ENCODE measurements at places on chromosomes 3 and 15. TPM values are rescaled to one million over a fixed set of nuclear protein-coding genes. Genes with fewer than 3 reads are reported as not detected.

SOX2 gene
- not detected for total RNA-seq

ZNF80 gene
- not detected for total RNA-seq

DNA sequence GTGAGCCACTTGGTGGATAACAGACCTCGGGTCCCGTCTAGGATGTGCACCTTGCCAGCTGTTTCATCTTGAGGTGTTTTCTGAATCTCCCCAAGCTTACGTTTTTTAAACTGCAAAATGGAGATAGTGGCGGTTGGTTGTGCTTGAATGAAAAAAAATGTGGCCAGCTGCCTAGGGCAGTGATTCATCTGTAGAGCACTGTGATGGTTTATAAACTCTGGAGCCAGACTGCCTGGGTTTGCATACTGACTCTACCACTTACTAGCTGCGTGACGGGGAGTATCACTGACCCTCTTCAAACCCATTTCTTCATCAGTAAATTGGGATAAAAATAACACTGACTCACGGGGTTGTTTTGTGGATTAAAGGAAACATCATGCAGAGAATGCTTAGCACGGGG lies 159.1 kb downstream of the CHL1 start:
- no peak overlapping the region for H3K4me3 ChIP-seq
- no peaks in the 10 kb centered on the region for H3K4me1 ChIP-seq
- H3K27ac ChIP-seq = no peak overlapping the region
- no peaks in the 10 kb centered on the region for H3K27me3 ChIP-seq

GOLGA8B gene
- total RNA-seq = 57.2 TPM

GRCh38 chr3:78645628-78646310 lies 1122.0 kb downstream of the ROBO1 start:
- no peak overlapping the region for H3K4me3 ChIP-seq
- DNase-seq = peak; percentile 72
- no peaks in the 10 kb centered on the region for H3K27me3 ChIP-seq
- peaks cover 4% of the 10 kb centered on the region for H3K4me1 ChIP-seq
- H3K36me3 ChIP-seq = no peaks in the 10 kb centered on the region
- H3K27ac ChIP-seq = no peak overlapping the region

GABRR3 gene
- not detected for total RNA-seq

LMCD1 gene
- 213 TPM for total RNA-seq

CLEC3B gene
- total RNA-seq = 48.9 TPM

CYP1A2 gene
- not detected for total RNA-seq

DNA sequence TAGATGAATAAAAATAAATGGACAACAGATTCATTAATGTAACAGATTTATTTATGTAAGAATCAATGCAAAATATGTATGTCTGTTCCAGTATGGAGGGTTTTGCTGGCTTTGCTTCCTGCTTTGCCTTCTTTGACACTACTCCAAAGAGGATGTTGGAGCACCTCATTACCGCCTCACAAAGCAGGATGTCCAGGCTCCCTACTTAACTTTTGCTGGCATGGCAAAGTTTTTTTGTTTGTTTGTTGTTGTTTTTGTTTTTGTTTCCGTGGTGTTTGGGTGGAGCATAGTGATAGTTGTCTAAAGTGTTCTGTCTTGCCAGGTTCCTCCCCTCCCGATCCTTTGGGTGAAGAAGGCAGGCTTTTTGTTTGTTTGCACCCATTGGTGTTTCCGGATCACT lies 38.7 kb downstream of the DIPK2A start:
- H3K4me3 ChIP-seq = no peak overlapping the region
- peaks cover 9% of the 10 kb centered on the region for H3K4me1 ChIP-seq
- DNase-seq = no peak
- H3K27ac ChIP-seq = no peak overlapping the region
- no peaks in the 10 kb centered on the region for H3K36me3 ChIP-seq

- H3K27me3 ChIP-seq = no peaks in the 10 kb centered on the region
- H3K4me3 ChIP-seq = no peak overlapping the region
- no peaks in the 10 kb centered on the region for H3K4me1 ChIP-seq
Measured at GRCh38 chr3:51075221-51075775, 309.8 kb upstream of the MANF start.

DNA sequence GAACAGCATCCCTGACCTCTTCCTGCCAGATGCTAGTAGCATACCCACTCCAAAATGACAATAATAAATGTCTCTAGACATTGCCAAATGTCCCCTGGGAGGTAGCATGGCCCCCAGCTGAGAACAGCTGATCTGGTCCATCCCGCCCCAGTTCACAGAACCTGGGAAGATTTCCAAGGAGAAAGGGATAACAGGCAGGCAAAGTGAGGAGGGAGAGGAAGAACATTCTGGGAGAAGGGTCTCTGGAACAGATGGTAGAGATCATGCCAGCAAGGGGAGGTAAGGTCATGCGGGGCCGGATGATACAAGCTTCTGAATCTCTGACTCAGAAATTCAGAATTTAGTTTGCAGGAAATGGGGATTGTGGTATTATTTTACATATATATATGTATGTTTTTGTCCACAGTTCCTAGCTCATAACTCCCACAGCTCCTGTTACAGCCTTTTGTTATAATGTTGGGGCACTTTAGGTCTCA lies 192.7 kb downstream of the SUCLG2 start:
- peak; percentile 49 for DNase-seq
- peaks cover 10% of the 10 kb centered on the region for H3K4me1 ChIP-seq
- no peaks in the 10 kb centered on the region for H3K27me3 ChIP-seq
- no peak overlapping the region for H3K27ac ChIP-seq

ISY1 gene
- 29.0 TPM for total RNA-seq

P3H2 gene
- 8.3 TPM for total RNA-seq

DNA sequence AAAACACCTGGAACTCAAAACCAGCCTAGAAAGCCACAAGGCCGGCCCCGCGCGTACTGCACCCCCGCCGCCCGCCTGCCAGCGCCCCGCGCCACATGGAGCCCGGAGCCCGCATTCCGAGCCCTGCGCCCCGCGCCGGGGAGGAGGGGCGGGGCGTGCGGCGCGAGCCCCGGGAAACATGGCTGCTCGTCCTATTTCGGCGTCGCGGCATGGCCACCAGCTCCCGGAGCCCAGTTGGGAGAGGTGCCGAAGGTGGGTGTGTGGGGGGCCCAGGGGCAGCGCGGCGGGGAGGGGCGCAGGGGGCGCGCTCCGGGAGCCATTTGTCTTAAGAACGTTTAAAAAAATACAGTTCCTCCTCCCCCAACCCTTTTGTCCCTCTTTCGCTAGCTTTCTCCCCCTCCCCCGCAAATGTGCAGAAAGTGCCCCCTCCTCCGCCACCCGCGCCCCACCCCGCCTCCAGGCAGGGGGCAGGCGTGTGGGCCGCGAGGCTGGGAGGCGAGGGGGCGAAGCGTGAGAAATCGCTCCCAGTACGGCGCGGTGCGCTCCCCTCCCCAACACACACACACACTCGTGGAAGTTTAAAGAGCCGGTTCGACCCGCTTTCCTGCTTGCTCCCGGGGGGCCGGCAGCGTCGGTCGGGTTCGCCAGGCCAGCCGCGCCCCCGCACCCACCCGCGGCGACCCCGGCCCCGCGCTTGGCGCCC lies 2.5 kb downstream of the ANP32A start:
- H3K36me3 ChIP-seq = no peaks in the 10 kb centered on the region
- peaks cover 28% of the 10 kb centered on the region for H3K4me1 ChIP-seq
- peak overlapping the region; percentile 93 for H3K4me3 ChIP-seq

GRCh38 chr3:75101329-75102147 lies 487.1 kb upstream of the CNTN3 start:
- H3K4me1 ChIP-seq = no peaks in the 10 kb centered on the region
- peak; percentile 6 for DNase-seq
- no peaks in the 10 kb centered on the region for H3K27me3 ChIP-seq
- H3K27ac ChIP-seq = no peak overlapping the region

- no peaks in the 10 kb centered on the region for H3K36me3 ChIP-seq
- H3K4me1 ChIP-seq = no peaks in the 10 kb centered on the region
- H3K27me3 ChIP-seq = no peaks in the 10 kb centered on the region
- H3K27ac ChIP-seq = no peak overlapping the region
- DNase-seq = no peak
- no peak overlapping the region for H3K4me3 ChIP-seq
Measured at GRCh38 chr3:88280326-88280725, 130.6 kb downstream of the C3orf38 start.

- no peak overlapping the region for H3K27ac ChIP-seq
- DNase-seq = no peak
- no peaks in the 10 kb centered on the region for H3K27me3 ChIP-seq
- no peak overlapping the region for H3K4me3 ChIP-seq
- no peaks in the 10 kb centered on the region for H3K36me3 ChIP-seq
- H3K4me1 ChIP-seq = no peaks in the 10 kb centered on the region
Measured at GRCh38 chr3:70053293-70053692, 53.8 kb downstream of the SAMMSON start.

DNA sequence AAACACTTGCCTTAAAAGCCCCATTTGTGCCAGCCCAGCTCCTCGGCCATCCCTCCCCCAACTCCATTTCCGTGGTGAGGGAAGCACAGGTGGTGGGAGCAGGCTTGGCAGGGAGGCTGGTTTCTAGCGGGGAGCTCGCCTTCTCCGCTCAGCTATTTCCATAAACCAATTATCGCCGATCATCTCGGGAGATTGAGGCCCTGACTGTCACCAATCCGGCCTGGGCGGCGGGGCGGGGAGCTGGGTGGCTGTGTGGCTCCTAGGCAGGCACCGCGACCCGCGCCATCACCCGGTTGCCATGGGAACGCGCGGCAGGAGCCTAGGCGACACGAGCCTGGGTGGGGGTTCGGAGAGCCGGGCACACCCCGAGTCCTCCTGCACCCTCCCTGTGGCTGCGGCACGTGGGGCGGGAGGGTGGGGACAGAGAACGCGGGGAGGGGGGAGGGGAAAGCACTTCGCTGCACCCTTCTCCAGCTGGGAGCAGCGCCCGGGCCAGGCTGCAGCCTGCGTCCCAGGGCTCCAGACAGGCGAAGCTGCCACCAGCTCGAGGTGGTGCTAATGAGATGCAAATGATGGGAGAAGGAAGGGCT lies 9.3 kb downstream of the CCDC33 start:
- peak overlapping the region; percentile 33 for H3K4me3 ChIP-seq
- DNase-seq = peak; percentile 86
- peaks cover 10% of the 10 kb centered on the region for H3K4me1 ChIP-seq
- no peaks in the 10 kb centered on the region for H3K36me3 ChIP-seq
- no peak overlapping the region for H3K27ac ChIP-seq

DNA sequence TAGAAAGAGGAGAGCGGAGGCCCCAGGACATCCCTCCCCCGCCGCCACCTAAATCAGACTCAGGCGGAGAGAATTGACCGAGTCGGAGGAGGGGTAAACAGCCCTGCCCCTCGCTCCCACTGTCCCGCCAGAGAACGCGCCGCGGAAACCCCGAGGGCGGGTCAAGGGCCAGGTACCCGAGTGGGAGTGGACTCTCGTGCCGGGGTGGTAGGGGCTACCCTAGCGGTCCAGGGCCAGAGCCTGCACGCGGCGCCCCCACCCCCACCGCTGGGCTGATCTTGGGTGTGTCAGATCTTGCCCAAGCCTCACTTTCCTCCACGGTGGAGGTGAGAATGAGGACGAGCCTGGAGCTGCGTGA lies 19.0 kb downstream of the SPATA12 start:
- H3K36me3 ChIP-seq = no peaks in the 10 kb centered on the region
- no peak overlapping the region for H3K27ac ChIP-seq

DNA sequence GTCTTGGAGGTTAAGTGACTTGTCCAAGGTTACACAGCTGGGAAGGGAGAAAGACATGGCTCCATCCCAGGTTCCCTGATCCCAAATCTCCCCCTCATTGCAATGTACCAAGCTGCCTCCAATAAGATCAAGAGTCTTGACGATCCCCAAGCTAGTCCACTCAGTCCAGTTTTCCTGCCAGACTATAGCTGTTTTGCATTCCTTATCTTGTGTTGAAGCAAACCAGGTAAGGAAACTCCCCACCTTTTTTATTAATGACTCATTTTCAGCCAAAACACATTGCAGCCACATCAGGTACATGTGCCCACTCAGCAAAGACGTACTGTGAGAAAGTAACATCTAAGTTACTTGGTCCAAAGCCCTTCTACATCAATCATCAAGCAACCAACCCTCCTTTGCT lies 41.9 kb downstream of the LIPC start:
- no peak overlapping the region for H3K4me3 ChIP-seq
- H3K27me3 ChIP-seq = no peaks in the 10 kb centered on the region
- H3K36me3 ChIP-seq = no peaks in the 10 kb centered on the region

PROK2 gene
- total RNA-seq = not detected

- H3K4me1 ChIP-seq = peaks cover 7% of the 10 kb centered on the region
- no peaks in the 10 kb centered on the region for H3K36me3 ChIP-seq
- H3K27me3 ChIP-seq = no peaks in the 10 kb centered on the region
- no peak overlapping the region for H3K27ac ChIP-seq
- H3K4me3 ChIP-seq = peak overlapping the region; percentile 76
Measured at GRCh38 chr3:173584093-173584837, 186.7 kb downstream of the NLGN1 start.

GRCh38 chr15:39796601-39797000 lies 14.0 kb upstream of the FSIP1 start:
- H3K27me3 ChIP-seq = no peaks in the 10 kb centered on the region
- peaks cover 33% of the 10 kb centered on the region for H3K36me3 ChIP-seq
- DNase-seq = no peak
- peaks cover 11% of the 10 kb centered on the region for H3K4me1 ChIP-seq

- no peak overlapping the region for H3K4me3 ChIP-seq
- DNase-seq = peak; percentile 83
- H3K27me3 ChIP-seq = no peaks in the 10 kb centered on the region
- H3K4me1 ChIP-seq = peaks cover 36% of the 10 kb centered on the region
- H3K36me3 ChIP-seq = peaks cover 37% of the 10 kb centered on the region
Measured at GRCh38 chr3:44992555-44993470, 16.8 kb downstream of the EXOSC7 start.

FSIP1 gene
- 3.6 TPM for total RNA-seq
